Activated naive CD4-positive, alpha-beta T cell treated with anti-CD3 and anti-CD28 coated beads, Interleukin-2, amount 50 U/mL, for 72 hours (primary cell): ENCODE measurements at places on chromosomes 16 and 17.

DNA sequence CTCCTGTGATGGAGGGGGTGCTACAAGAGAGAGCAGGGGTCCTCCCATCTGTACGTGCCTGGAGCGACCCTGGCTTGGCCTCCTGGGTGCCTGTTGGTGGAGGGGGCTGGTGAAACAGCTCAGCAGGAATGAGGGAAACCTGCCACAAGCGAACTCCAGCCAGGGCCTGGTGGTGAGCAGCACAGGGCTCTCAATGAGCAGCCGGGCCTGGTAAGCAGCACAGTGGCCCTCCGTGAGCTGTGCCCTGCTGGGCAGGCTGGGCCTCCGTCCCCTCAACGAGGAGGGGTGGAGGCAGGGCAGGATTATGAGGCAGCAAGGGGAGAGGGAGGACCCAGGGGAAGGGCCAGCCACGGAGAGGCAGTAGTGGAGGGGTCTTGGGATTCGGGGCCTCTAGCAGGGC is 101.9 kb downstream of the SDK2 start:
- no peak for DNase-seq

GRCh38 chr16:25501530-25502255 is 190.1 kb upstream of the HS3ST4 start:
- no peak for DNase-seq

- no peak for DNase-seq
These were observed 18.3 kb upstream of the SUPT4H1 start for GRCh38 chr17:58370309-58370708.

DNA sequence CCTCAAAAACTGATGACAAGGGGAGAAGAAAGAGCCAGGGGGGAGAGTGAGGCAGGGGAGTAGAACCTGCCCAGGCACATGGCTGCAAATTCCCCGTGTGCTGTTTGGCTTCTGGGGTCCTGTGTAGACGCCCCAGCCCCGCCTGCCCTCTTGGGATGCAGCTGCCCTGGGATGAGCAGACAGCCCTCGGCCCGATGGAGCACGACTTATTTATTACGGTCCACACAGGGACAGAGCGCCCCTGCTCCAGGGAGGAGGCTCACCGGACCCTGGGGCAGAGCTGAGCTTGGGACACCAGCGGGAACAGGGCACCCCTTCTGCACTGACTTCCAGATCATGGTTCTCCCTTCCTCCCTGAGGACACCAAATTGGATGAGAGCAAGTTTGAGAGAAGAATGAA is 9.1 kb downstream of the LDHD start:
- no peak for DNase-seq

DNA sequence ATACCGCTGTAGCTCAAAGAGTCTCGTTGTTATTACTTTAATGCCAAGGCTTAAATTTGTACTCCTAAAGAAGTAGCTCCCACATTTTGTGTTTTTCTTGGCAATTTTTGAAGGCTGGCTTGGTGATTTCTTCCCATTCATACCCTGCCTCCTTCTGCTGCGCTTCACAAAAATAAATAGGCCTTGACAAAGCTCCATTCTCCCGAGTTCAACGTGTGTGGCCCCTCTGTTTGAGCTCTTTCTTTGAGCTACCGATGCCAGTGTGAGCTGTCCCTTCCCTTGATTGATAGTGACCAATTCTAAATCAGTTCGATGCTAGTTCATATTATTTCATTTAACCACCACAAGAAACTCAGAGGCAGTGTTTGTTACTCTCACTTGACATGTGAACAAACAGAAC is 96.8 kb downstream of the MAP2K6 start:
- DNase-seq = no peak

GRCh38 chr17:74555427-74555940 is 9.6 kb upstream of the CD300C start:
- DNase-seq = no peak

- no peak for DNase-seq
These were observed 28.9 kb upstream of the MAP3K14 start for GRCh38 chr17:45345554-45346215.

DNA sequence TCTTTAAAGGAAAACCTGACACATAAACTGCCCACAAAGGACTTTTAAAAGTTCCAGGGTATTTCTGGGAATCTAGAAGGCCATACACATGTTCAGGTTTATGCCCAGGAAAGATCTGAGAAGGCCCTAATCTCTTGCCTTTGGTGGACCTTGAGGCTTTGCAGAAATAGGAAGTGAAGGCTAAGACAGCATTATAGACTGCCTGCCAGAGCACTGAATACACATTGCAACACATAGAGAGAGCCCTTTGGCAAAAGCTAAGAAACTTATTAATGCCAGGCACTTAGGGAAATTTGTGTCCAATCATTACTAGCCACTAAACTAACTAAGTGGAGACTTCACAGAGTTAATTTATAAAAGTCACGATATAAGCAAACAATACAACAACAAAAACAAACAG is 70.4 kb downstream of the MMD start:
- DNase-seq = no peak

GRCh38 chr16:49556606-49557446 is 183.2 kb downstream of the C16orf78 start:
- no peak for DNase-seq

DNA sequence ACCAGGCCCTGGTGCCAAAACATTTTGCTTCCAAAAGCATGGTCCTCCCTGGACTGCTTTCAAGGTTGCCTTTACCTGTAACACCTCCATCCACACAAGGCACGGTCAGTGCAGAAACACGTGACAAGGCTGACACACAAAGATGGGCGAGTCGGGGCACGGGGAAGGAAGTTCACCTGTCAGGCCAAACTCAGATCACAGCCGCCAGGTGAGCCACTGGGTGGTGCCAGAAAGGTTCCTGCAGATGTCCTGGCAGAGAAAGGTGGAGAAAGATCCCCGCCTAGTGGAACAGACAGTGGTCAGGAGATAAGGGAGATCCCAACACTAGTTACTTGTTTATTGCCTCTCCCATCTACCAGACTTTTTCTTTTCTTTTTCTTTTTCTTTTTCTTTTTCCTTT is 155.3 kb downstream of the AIPL1 start:
- DNase-seq = no peak

DNA sequence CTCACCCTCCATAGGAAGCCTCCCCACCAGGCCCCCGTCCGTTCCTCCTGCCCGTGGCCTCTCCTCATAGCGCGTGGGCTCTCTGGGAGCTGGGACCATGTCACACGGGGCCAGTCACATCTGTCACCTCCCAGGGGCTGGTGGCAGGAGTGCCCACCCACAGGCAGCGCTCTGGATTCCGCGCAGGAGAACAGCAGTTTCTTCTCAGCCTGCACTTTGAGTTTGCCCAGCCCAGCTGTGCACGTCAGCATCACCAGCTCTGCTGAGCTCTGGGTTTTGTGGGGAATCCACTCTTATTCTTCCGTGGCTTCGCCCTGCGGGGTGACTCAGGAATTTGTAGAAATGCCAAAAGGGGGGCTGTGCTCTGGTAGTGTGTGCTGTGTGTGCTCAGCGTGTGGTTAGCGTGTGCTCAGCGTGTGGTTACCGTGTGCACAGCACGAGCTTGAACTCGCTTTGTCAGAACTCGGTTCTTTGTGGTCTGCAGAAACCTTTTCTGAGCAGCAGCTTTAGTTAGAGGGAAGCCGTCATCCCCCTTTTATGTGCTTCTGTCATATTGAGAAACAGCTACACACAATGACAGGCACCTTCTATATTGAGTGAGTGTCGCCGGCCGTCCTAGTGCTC is 3.2 kb downstream of the ACSF3 start:
- DNase-seq = peak; percentile 80

- no peak for DNase-seq
These were observed 20.4 kb upstream of the HOXB13 start for GRCh38 chr17:48748718-48749566.

DNA sequence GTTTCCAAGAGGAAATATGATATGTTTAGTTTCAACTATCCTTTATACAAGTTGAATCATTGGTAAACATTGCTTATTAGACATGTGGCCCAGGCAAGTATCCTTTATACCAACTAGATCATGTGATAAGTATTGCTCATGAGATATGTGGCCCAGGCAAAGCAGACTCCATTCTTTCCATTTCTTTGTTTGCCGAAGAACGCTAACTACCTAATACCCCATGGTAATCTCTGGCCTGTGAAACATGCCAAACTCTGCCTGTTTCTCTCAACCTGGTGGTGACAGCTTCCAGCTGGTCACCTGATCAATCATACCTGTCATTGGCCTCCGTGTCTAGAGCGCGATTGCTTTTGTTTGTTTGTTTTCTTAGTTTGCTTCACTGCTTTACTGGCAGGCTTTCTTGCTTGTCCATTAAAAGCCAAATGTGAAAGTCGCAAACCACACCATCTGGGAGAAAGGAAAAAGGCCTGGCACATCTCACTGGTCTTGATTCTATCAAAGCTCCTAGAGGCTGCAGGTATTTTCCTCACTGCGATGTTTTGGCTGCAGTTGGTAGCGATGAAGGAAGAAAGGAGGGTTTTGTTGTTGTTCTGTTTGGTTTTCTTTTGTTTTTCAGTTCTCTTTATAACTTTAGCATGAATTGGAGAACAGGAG is 686.2 kb downstream of the KCNJ2 start:
- no peak for DNase-seq

DNA sequence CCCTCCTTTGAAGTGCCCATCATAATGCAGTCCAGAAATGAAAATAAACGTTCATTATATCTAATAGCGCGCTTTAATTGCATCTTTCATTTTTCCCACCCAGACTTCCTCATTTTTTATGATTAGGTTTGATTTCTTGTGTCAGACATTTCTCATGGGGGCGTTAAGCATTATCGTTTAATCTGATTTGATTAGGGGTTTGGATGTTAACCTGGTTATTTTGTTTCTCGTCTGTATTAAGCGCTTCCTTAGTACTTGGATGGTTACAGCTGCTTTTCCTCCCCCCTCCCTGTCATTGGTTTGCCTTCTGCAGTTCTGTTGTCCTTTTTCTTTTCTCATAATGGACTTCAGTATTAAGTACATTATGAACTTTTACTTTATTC is 540 bp downstream of the MFSD11 start:
- DNase-seq = no peak

DNA sequence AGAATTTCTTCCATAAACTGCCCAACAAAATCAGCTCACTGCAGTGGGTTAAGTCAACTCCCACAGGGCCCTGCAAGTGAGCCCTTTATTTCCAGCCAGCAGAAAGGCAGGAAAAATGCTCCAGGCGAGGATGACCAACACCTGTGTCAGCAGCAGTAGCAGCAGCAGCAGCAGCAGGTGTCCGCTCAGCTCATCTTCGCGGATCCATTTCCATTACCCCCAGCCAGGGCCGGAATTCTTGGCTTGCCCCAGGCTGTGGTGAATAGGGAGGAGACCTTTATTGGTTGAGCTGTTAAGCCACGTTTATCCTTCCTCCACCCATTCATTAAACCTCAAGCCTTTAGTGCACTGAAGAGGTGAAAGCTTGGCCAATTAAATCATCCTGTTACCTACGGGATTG is 46.2 kb downstream of the MARCHF10 start:
- no peak for DNase-seq

- DNase-seq = no peak
These were observed 164.6 kb downstream of the VPS53 start for GRCh38 chr17:550041-550398.

- peak; percentile 8 for DNase-seq
These were observed 139.8 kb downstream of the FOXL1 start for GRCh38 chr16:86718118-86718517.

DNA sequence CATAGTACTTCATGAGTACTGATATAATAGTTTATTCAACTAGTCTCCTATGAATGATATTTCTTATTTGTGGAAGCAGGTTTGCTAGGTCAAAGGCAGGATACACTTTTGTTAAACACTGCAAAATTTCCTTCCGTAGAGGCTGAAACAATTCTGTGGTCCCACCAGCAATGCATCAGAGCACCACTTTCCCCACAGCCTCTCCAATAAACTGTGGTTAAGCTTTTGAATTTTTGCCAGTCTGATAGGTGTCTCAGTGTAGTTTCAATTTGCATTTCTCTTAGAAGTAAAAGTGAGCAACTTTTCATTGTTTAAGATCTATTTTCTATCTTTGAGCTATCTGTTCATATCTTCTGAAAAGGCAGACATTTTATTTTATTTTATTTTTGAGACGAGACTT is 36.4 kb upstream of the CORO6 start:
- no peak for DNase-seq

DNA sequence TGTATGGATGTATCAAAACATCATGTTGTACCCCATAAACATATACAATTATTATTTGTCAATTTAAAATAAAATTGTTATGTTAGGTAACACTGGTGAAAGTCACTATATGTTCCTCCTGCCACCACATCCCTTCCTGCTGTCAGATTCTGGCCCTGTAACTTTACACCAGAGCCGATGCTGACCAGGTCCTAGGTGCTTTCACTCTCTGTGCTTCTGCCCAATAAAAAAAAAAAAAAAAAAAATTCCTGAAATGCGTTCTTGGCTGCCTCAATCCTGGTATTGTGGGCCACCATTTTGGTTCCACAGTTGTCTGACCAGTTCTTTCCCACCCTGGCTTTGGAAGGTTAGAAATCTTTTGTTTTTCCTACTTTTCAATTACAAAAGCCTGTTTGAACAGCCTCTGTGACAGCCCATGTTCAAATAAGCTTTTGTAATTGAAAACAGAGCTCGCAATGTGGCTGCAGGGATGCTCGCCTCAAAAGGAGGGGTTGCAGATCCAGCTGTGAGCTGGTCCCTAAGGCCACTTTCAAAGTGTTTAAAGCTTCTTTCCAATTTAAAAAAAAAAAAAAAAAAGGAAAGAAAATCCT is 831.0 kb upstream of the EEF2KMT start:
- no peak for DNase-seq
